ENCODE measurements at places on chromosomes 5 and 9. TPM values are rescaled to one million over a fixed set of nuclear protein-coding genes. Genes with fewer than 3 reads are reported as not detected.

- no peak for DNase-seq
Measured at GRCh38 chr5:61087921-61088320, 74.3 kb downstream of the SMIM15 start.

- DNase-seq: no peak
Measured at GRCh38 chr9:94135222-94135621, 51.0 kb downstream of the PTPDC1 start.

GRCh38 chr9:26520141-26520540, 372.5 kb downstream of the CAAP1 start:
- no peak for DNase-seq

DNA sequence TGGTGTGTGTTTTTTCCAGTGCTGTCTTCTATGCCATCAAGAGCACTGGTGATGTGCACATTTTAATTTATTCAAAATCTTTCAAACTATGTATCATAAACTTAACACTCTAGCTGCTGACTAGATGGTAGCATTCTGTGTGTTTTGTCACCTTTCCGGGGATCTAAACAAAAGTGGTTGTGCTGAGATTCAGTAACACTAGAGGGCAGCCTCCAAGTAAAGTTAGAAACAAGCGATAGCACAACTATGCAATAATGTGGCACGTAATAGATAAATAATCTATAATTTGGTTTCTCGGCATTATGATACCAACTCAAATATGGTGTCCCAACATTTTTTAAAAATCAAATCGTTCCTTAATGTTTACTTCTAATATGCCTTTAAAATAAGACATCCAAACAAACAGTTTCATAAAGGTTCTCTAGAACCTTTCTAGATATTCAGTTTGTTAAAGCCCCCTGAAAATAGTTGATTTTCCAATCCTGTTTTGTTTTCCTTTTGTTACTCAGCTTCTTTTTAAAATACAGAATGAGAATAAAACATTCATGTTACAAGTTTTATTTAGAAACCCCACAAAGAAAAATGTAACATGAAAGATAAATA, 16.9 kb downstream of the SEMA6A start:
- no peak for DNase-seq

GRCh38 chr9:112278152-112278551, 55.3 kb downstream of the PTBP3 start:
- no peak for DNase-seq

DNA sequence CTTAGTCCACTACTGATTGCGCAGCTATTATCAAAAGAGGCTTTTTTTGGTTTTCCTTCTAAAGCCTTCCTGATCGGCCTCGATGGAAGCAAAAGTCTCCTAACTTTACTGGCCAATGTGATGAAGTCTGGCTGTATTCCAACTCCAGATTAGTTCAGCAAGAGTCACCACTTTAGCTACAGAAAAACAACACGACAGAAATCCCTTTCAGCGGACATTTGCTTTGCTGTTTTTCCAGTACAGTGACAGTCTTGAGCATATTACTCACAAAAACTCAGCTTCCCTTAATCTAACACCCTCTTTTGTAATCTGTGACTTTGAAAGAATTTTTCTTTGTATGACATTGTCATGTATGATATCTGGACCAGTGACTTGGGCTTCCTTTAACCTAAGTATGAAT, 95.7 kb downstream of the HOMER1 start:
- DNase-seq: no peak

GRCh38 chr9:89425921-89426383, 72.0 kb downstream of the SEMA4D start:
- DNase-seq: peak; percentile 76

DNA sequence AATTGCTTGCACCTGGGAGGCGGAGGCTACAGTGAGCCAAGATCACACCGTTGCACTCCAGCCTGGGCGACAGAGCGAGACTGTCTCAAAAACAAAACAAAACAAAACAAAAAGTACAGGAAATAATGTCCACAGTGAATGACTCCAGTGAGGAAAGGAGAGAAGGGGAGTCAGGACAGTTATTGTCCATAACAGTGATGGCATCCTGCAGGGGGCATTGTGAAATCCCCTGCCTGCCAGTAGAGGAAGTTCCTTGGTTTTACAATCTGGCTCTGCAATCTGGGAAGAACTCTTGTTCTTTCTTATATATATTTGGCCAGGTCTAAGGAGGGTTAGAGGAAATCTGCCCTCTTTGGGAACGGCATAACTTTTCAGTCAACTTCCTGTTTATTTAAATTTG, 8.2 kb downstream of the SH3GL2 start:
- DNase-seq: no peak

DNA sequence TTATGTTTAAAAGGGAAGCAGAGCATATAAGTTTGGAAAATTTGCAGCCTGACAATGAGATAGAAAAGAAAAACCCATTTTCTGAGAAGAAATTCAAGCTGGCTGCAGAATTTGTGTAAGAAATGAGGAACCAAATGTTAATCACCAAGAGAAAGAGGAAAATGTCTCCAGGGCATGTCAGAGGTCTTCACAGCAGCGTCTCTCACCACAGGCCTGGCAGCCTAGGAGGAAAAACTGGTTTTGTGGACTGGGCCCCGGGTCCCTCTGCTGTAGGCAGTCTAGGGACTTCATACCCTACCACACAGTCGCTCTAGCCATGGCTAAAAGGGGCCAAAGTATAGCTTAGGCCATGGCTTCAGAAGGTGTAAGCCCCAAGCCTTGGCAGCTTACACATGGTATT, 32.1 kb upstream of the HSD17B4 start:
- no peak for DNase-seq

DNA sequence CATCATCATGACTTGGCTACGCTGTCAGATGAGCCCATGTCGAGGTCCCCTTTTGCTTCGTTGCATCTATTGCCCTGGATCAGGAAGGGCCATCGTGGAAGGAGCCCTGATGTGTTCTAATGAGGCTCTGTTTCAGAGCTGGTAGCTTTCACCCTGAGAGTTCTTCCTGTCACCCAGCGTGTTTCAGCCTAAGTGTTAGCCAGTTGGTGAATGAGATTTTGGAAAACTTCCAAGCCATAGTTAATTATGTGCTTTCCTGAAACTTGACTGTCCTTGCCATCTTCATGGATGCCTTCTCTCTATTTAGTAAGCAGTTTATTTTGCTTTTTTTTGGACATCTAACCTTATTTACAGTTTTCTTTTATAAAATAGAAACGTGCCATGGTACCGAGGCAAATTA, 1695.4 kb upstream of the WWC1 start:
- no peak for DNase-seq

DNA sequence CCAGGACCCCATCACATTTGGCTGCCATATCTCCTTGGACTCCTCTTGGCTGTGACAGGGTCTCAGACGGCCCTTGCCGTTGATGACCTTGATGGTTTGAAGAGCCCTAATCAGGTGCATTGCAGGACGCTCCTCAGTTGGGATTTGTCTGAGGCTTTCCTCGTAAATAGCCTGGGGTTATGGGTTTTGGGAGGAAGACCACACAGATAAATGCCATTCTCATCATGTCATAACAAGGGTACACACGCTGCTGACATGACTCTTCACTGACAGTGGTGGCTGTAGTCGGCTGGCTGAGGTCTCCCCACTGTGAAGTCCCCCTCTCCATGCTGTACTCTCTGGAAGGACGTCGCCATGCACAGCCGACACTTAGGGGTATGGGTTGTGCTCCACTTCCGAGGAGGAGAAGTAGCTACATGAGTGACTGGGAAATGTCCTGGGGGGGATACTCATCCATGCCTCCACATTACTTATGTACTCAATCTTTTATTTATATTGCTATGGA, 42.9 kb upstream of the SPTLC1 start:
- DNase-seq: no peak

DNA sequence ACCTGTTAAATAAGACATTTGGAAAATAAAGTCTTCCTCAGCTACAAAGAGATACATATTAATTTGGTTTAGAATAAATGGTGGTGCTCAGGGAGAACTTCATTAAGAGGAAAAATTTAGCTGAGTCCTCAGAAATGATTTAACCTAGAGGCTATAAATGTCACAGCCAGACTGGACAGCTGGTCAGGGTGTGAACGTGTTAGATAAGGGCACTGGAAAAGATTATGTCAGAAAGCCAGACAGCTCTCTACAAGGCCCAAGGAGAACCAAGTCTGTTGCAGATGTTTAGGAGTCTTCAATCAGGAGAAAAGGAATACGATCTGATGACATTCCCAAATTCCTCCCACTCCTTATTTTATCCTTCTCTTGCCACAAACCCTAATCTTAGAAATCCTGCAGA, 265.2 kb downstream of the MAT2B start:
- no peak for DNase-seq

GRCh38 chr5:159052401-159053011, 47.2 kb downstream of the EBF1 start:
- no peak for DNase-seq

DNA sequence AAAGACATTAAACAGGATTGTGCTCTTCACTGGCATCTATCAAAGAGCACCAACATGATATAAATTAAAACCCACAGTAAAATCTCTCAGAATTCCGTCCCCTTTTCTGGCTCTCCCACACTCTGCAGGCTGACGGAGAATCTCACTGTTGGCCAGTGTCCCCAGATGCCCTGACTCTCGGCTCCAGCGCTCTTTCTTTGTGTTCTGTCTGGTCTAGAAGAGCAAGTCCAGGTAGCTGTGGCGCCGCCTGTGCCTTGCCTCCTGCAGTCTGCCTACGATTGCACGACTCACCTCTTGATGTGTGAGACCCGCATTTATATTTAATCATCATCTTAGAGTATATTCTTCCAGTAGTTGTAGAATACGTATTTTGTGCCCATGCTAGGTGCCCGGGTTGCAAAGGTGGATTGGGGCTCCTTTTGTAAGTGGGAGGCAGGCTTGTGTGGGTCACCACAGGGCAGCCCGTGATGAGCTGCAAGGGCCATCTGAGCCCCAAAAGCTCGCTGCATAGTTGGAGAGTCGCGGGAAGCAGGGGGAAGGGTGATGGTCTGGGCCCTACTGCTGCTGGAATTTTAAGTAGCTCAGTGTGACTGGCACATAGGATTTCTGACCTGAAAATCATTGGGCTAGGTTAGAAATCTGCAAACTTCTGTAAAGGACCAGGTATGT, 55.6 kb downstream of the EHMT1 start:
- no peak for DNase-seq

- peak; percentile 82 for DNase-seq
Measured at GRCh38 chr5:173557123-173557903, 59.1 kb downstream of the BOD1 start.

- no peak for DNase-seq
Measured at GRCh38 chr5:119367502-119368237, 11.9 kb downstream of the TNFAIP8 start.

DNA sequence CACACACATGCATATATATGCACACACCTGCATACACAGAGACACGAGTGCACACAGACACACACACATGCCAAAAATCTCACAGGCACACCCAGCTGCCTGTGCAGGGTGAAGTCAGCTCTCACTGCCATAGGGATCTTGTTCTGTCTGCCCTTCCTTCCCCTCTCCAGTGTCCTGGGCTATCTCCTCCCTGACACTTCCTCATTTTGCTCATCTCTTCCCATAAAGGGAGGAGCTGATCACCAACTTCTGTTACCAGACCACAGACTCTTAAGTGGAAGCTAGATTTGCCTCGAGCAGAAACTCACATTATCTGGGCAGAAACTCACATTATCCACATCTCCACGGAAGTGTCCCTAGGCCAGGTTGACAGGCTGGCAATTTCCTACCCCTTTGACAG, 28.7 kb downstream of the LCP2 start:
- no peak for DNase-seq

DNA sequence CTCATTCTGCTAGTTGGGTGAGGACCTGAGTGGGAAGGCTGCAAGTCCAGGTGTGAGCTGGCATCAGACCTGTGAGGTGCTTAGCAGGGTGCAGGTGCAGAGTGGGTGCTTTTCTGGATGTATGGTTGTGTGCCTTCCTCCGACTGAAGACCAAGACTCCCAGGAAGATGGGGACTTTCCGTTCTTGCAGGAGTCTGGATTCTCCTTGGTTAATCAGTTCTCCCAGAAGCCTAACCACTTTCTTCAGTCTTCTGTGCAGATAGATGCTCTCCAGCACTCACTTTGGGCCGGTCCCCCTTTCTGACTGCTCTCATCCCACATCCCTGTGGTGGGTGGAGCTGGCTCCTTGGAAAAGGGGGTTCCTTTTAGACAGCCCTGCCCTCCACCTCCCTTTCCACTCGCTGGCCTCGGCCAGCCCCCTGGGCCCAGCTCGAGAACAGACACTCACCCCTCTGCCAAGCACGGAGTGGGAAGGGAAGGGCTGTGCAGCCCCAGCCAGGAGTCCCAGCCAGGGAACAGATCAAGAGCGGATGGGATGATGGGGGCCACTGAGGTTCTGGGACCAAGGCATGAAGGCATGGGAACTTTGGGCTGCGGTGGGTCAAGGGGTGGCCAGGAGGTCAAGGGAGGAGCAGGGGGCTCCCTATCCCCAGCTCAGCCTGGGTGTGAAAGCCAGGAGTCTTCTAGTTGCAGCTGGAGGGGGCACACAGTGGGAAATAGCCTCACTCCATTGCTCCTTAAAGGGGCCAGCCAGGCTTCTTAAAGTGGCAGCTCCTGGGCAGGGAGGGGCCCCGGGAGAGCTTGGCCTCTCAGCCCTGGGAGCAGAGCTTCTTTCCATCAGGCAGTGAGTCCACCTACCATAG, 62.4 kb downstream of the FGF18 start:
- no peak for DNase-seq

DNA sequence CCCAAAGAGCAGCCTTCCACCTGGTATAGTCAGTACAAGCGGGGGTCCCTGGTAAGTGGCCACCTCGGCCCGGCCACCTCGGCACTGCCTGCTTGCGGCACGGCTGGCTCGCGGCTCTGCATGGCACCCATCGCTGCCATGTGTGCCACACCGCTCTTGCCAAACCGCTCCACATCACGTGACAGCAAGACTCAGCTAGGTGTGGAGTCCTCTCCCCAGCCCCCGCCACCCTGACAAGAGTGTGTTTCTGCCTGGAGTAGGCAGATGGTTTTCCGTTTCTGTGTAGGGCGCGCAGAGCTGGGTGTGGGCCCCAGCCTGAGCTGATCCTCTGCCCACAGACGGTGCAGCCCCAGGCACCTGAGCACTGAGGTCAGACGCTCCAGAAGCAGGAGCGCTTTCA, 50.5 kb upstream of the FCN2 start:
- peak; percentile 82 for DNase-seq

GRCh38 chr5:167982-168660, 23.2 kb upstream of the LRRC14B start:
- no peak for DNase-seq

GRCh38 chr5:60677850-60678664, 21.9 kb downstream of the DEPDC1B start:
- DNase-seq: no peak

- no peak for DNase-seq
Measured at GRCh38 chr9:85554349-85554748, 187.4 kb downstream of the AGTPBP1 start.

Gene SPINK7
- total RNA-seq: not detected

Gene CCNO
- total RNA-seq: 5.8 TPM

Gene TXNDC8
- total RNA-seq: not detected

Gene ENHO
- 164 TPM for total RNA-seq

Gene MZB1
- not detected for total RNA-seq

Gene POC5
- total RNA-seq: 14.0 TPM

Gene DDX4
- 1.4 TPM for total RNA-seq

Gene GPSM1
- 58.0 TPM for total RNA-seq

Gene SLC23A1
- total RNA-seq: not detected

Gene FABP6
- total RNA-seq: 8.5 TPM

Gene CCDC171
- total RNA-seq: 15.4 TPM
